ENCODE measurements at places on chromosomes 1 and 21.

DNA sequence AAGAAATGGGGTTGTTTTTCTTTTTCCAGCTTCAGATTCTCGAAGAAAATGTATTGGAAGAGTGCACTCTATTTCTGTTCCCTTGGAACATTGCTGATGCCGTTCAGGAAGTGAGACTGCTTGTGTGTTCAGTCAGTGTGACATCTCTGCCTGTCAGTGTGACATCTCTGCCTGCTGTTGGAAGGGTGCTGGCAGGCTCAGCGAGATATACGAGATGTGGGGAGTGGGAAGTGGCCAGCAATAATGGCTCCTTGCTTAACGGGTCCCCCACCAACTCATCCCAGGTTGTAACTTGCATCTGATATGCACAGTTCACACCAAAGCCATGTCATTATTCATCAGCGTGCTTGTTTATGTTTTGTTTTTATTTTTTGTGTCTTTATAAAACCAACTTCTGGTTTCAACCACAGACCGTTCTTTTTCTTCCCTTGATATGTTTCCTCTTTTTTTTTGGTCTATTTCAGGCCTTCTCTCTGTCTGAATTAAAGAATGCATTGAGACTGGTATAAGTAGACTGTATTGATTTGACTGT is 145.4 kb downstream of the GALNT2 start:
- DNase-seq = peak; percentile 72

GRCh38 chr21:34360488-34361241 is 3.1 kb upstream of the KCNE2 start:
- DNase-seq = no peak

GRCh38 chr1:41507110-41507720 is 22.7 kb upstream of the EDN2 start:
- DNase-seq = no peak

DNA sequence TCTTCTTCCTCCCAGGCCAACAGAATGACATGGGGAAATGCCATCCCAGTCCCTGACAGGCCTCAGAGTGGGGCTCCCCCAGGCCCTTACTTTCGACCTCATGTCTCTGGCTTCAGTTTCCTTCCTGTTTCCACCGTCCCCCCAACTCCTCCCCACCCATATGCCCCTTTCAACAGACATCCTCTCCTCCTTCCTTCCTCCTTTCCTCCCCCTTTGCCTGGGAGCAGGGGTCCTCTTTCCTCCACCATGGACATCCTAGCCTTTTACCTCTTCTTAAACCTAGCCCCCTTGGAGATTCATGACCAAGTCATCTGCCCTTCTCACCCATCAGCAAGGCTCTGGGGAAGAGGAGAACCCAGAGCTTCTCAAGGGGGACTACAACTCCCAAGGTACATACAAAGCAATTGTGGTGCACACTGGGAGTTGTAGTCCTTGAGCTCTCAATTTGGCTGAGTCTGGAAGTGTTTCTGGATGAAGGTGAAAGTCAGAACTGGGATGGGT is 4.0 kb downstream of the ZBTB7B start:
- DNase-seq = peak; percentile 82

DNA sequence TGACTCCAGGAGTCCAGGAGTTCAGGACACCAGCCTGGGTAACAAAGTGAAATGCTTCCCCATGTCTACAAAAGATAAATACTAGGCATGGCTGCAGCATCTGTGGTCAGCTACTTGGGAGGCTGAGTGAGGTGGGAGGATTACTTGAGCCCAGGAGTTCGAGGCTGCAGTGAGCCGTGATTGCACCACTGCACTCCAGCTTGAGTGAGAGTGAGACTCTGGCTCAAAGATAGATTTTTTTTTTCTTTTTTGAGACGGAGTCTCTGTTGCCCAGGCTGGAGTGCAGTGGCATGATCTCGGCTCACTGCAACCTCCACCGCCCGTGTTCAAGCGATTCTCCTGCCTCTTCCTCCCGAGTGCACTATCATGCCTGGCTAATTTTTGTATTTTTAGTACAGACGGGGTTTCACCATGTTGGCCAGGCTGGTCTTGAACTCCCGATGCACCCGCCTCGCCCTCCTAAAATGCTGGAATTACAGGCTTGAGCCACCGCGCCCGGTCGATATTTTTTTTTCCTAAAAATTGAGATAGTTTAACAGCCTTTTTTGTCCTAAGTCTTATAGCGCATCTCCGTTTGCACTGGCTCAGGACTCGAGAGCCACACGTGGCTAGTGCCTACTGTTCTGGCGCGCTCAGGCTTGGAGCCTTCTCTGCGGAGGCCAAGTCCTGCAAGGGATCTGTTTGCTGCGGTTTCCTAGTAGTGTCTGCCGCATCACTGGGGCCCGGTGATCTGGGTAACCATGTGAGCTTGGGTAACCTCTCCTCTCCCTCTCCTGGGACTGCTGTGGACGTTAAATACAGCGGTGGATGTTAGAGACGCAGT is 1.0 kb upstream of the MFN2 start:
- peak; percentile 7 for DNase-seq

DNA sequence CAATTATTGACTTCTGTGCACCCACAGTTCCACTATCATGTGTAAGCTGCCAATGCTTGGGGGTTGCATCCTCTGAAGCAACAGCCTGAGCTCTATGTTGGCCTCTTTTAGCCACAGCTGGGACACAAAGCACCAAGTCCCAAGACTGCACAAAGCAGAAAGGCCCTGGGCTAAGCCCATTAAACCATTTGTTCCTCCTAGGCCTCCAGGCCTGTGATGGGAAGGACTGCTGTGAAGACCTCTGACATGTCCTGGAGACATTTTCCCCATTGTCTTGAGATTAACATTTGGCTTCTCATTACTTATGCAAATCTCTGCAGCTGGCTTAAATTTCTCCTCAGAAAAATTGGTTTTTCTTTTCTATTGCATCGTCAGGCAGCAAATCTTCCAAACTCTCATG is 123.7 kb upstream of the DEPDC1 start:
- no peak for DNase-seq

DNA sequence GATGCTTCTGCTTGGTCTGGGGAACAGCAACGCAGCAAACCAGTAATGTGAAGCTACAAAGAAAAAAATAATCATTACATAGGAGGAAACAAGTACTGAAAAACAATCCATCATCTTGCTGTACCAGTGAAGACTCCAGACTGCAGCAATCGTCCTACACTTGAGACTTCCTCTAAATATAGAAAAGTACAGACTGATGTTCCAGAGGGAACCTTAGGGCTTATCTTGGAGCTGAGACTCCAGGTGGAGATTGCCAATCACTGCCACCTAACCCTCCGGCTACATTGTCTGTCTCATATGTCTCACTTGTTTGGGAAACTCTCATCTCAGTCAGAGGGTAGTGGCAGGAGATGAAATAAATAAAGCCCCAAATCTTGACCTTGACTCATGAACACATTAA is 9.4 kb upstream of the UHMK1 start:
- DNase-seq = no peak

GRCh38 chr21:33293811-33294216 is 27.6 kb downstream of the IL10RB start:
- DNase-seq = no peak

DNA sequence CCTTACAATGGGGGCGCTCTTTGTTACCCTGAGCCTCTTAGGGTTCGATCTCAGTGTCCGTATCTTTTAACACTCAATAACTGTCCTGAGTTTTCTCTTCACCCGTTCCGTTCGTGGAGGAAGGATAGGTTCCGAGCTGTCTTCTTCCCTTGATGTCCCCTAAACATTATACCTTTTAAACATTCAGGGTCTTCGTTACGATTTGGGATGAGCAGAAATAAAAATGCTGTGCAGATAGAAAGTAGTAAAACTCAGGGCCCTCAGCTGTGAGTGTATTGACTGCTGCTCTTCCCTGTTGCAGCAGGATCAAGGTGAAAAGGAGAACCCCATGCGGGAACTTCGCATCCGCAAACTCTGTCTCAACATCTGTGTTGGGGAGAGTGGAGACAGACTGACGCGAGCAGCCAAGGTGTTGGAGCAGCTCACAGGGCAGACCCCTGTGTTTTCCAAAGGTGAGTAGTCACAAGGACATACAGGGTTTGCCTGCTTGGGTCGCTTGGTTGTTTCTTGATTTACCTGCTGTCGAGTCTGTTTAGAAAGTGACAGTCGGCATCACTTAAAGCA is 784 bp downstream of the RPL11 start:
- no peak for DNase-seq

- peak; percentile 81 for DNase-seq
Observed at GRCh38 chr1:115982400-115982799, 6.1 kb downstream of the SLC22A15 start.

GRCh38 chr21:43767984-43768867 is 7.9 kb downstream of the CSTB start:
- DNase-seq = no peak

- no peak for DNase-seq
Observed at GRCh38 chr1:77544845-77545244, 137.6 kb downstream of the ZZZ3 start.

DNA sequence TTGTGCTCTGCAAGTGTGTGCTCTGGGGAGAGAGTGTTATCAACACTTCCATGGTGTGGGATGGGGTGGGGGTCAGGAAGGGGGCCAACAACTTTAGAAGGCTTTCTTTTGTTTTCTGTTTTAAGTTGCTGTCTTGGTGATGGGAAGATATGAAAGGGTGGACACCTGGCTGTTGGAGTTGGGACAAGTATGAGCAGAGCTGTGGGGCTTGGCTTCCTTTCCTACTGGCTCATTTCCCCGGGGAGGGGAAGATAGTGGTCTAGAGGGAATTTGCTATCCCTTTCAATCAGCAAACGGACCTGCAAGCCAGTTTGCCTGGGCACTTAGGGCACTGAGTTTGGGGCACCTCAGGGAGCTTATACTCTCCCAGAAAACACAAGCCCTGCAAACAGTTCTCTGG is 19.2 kb downstream of the IER5 start:
- DNase-seq = no peak

- peak; percentile 65 for DNase-seq
Observed at GRCh38 chr1:153032677-153033308, 1.8 kb downstream of the SPRR1B start.

DNA sequence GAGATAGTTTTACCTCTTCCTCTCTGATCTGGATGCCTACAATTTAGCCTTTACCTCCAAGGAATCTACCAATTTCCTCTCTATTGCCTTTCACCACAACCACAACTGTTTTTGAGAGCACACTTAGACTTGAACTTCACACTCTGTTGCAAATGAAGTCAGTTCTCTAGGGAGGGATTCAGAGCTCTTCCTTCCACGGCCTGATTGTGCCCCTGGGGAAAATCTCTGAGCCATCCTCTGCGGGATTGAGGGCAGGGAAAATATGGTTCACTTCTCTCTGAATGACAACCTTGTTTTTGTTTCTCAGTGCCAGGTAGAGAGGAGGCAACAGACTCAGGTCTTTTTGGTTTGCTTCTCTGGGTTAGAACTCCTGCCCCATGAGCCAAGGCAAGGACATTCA is 35.4 kb upstream of the BCL10 start:
- no peak for DNase-seq

DNA sequence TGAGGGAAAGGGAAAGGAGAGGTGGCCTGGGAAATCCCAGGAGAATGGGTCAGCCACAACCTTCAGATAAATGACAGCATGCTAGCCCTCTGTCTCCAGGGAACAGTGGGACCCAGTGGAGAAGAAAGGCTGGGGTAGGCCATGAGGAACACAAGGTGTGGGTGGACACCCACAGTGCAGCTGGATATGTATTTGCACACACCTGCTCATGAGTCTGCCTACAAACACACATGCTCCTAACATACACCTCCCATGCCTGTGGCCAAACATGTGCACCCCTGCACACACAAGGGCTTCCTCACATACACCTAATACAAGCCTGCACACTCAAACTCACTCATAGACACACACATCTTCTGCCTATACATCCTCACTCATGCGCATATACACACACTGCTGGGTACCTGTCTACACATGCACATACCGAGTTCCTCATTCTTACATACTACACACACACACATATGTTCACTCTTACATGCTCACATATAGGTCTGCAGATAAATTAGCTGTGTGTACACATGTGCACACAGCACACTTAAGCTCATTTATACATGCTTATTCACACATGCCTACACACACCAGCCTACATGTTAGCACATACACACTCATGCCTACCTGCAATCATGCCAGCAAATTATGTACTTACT is 3.6 kb downstream of the C1orf216 start:
- DNase-seq = no peak

- DNase-seq = no peak
Observed at GRCh38 chr1:10105484-10105883, 72.7 kb downstream of the UBE4B start.

DNA sequence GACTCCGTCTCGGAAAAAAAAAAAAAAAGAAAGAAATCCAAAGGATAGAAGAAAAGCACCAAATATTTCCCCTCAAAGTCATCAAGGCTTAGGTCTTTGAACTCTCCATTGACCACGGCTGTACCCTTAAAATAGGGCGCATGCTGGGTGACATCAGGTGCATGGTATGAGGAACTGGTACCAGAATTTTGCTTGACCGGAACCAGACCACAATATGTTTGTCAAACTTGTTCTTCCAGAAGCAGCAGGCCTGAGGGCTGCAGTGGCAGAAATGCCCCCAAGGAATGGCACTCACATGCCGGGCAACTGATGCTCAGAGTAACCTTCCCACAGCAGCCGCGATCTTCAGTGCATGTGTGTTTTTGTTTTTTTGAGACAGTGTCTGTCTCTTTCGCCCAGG is 21.0 kb downstream of the RCC1 start:
- DNase-seq = no peak
